Fibroblast of pulmonary artery (primary cell): ENCODE measurements at places on chromosomes 16 and 17.

DNA sequence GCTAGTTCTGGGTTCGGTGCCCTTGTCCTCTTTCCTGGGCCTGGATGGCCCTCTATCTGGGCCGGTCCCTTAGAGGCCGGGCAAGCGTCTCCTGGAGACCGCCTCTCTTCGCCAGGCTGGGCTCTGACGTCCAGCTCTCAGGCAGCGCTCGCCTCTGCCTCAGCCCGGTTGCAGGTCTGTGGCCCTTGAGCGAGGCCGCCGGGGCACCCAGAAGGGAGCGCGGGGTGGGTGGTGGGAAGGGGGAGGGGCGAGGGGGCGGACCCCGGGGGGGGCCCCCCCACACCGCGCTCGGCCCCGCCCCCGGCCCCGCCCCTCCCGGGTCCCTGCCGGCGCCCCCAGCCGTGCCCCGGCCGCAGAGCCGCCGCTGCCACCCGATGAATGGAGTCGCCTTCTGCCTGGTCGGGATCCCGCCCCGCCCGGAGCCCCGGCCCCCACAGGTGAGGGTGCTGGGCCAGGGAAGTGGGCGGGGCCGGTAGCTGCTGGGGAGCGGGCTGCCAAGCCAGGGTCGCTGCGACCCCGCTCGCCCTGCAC is at the start of gene ARHGAP23:
ARHGAP23 (plus strand) TSS at position 353 of the 531 bp plus-strand sequence; CDS start at position 375, 22 bp downstream.
- DNase-seq, result peak; percentile 81

DNA sequence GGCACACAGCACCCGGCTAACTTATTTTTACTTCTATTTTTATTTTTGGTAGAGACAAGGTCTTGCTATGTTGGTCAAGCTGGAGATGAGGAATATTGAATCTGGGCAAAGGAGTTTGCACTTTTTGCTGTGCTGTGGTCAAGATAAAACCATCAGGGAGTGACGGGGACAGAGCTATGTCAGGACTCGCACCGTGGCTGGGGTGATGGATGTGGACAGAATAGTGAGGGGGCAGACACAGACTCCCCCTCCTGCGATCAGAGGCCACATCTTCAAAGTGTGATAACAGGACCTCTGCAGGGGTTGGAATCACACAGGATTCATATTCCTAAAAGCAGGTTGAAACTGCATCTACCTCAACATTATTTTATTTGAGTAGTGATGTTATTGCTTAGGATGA is 25.6 kb downstream of the IL21R start:
- no peak for DNase-seq

GRCh38 chr16:71807905-71808592 is 585 bp downstream of the AP1G1 start:
- no peak for DNase-seq

DNA sequence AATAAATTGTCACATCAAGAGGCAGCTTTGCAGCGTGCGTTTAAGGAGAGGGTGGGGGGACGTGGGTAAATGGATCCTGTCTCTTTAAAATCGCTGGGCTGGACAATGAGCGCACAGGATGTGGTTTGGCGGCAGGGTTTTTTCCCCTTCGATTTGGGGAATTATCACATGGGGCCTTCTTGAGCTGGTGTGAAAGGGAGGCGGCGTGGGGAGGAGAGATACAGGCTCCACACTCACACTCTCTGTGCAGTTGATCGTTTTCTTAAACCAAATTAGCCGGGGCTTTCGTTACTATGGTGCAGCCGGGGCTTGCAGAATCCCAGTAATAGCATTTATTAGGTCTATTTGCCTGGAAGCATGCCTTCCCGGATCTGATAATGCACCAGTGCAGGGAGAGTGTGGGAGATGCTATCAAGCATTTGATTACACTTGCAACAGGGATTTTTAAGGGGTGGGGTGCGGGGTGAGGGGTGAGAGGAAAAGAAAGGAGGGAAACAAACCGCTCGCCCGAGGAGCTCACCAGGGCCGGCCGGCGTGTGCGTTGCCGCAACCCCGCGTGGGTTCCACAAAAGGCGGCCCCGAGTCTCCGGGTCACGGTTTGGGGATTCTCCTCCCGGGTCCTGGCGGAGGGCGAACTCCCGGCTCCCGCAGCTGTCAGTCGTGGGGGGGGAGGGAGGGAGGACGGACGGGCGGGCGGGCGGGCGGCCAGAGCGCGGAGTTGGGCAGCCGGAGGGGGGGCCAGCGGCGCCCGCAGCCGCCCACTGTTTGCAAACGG is 58.8 kb upstream of the GSE1 start:
- peak; percentile 86 for DNase-seq

GRCh38 chr17:51618476-51618875 is 358.1 kb downstream of the UTP18 start:
- no peak for DNase-seq

GRCh38 chr16:525520-526180 is 1.9 kb upstream of the CAPN15 start:
- peak; percentile 80 for DNase-seq

- DNase-seq, result peak; percentile 88
Observed at GRCh38 chr16:66228792-66229191, 137.7 kb upstream of the CDH5 start.

DNA sequence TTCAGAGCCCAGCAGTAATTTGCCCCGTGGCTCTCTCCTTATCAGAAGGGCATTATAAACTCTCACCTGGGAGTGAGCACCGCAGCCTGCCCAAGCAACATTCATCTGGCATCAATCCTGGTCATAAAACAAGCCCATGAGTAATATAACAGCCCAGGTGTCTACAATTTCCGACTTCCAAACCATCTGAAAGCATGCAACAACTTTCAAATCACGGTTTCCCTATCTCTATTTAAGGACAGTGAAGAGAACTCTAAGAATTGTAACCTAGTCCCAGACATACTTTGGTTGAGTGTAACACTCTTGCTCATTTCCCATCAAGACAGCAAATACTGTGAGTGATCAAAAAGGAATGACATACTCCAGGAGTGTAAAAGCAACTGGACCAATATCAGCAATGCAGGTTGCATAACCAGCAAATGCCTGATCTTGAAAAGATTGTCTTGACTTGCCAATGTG is 487.4 kb upstream of the SOX9 start:
- DNase-seq, result peak; percentile 71

DNA sequence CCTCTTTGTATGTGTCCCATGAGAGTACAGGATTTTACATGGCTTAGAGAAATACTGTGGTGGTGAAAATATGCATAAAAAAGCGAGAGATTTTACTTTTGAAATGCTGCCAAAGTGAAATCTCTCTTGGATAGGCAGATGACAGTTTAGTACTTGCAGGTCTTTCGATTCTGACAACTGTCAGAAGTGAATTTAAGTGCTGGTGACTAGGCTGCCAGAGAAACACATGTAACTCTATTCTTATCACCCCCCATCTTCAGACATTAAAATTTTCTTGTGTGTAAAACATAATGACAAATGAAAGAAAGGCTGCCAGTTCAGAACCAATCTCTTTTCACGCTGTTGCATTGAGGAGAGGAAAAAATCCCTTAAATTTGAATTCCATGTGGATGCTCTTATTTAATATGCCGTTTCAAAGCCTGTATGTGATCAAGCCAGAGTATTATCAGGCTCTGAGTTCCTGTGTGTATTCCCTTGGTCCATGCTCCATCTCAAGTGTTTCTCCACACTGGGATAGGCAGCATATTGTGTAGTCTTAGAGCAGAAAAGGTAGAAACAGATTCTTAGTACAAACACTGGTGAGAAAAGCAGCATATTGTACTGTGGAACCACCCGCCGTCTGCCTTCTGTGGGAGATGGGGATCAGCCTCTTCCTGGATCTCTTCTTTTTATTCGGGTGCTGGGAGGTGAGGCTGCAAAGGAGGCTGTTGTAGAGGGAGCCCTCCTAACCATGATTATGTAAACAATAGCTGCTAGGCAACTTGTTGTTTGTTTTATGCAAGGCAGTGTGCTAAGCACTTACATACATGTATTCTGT is 291.3 kb downstream of the WWOX start:
- no peak for DNase-seq

DNA sequence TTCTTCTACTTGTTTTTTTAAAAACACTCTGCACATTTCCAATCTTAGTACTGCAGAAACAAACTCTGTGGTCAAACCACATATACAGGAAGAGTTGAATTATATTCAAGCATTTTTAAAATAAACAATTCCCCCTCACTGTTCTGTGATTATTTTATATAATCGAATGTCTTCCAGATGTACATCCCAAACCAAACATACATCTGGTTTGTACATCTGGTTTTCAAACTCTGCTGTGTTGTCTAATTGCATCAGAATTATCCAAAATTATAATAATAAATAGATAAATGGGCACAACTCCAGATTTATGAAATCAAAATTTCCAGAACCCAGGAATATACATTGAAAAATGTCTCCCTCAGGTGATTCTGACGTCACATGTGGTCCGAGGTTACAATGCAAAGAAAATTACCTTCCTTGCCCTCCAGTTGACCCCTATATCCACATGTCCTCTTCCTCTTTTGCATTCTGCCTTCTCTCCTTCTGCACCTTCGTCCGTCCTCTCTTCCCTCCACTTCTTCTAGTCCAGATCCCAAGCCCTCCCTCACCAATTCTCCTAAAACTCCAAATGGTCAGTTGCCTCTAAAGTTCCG is 13.3 kb upstream of the CCDC144A start:
- DNase-seq, result no peak

DNA sequence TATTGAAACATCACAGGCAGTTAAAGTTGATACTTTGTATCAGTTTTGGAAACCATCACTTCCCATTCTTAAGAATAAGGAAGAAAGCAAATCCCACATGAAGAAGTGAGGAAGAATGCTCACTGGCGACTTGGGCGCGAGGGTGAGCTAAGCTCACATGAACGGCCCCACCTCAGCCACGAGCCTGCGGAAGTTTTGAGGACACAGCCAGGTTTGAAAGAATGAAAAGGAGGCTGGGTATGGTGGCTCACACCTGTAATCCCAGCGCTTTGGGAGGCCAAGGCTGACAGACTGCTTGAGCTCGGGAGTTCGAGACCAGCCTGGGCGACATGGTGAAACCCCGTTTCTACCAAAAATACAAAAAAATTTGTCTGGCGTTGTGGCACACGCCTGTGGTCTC is 110.3 kb upstream of the CHMP6 start:
- no peak for DNase-seq

DNA sequence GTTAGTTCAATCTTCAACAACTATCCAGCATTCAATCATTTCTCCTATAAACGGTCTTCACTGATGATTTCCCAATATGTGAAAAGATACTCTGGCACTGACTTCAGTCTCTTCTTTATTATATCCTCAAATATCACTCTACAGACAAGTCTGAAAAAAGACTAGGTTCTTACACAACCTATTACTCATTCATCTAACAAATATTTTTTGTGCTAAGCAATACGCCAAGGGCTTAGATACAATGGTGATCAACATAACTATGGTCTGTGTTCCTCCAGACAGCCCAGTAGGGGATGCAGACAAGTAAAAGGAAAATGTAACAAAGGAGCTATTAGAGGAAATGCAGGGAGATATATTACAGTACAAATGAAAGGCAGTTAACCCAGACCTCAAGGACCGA is 63.9 kb downstream of the MYO1D start:
- DNase-seq, result peak; percentile 12

- no peak for DNase-seq
Observed at GRCh38 chr17:41163828-41164227, 3.3 kb upstream of the KRTAP4-4 start.

DNA sequence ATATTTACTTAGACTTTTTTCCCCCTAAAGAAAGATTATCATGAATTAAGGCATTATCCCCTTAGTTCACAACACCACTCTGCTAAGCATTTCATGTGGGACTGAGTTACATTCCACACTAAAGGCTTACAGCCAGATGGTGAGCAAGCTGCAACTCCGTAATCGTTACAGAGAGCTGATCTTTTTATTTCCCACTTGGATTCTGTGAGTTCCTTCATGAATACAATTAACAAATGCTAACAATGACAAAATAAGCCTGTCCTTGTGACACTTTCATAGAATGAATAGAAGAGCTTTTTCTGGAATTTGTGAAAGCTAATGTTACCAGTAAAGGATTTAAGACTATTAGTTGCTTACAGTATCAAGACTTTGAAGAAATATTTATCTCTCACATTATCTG is 8.7 kb downstream of the OGFOD1 start:
- DNase-seq, result no peak
